ENCODE measurements at places on chromosomes 6 and 20.

DNA sequence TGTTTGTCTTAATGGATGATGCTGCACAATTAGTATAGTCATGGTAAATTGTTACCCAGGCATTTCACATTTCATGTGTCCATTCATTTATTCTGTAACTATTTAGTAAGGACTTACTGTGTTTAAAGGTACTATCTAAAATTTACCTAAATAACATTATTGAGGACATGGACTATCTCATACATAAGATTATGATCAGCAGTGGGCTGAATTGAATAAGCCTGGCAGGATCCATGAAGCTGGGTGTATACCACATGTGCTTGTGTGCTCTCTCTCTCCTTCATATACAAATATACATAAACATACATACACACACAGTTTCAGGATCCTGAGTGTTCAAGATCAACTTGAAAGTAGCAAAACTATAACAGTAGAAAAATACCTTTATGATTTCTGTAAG lies 595.4 kb downstream of the EPM2A start:
- DNase-seq, result no peak

- DNase-seq, result peak; percentile 85
Measured at GRCh38 chr6:47242483-47243386, 67.0 kb downstream of the TNFRSF21 start.

GRCh38 chr6:7727946-7728854 lies 2.3 kb downstream of the BMP6 start:
- peak; percentile 31 for DNase-seq

DNA sequence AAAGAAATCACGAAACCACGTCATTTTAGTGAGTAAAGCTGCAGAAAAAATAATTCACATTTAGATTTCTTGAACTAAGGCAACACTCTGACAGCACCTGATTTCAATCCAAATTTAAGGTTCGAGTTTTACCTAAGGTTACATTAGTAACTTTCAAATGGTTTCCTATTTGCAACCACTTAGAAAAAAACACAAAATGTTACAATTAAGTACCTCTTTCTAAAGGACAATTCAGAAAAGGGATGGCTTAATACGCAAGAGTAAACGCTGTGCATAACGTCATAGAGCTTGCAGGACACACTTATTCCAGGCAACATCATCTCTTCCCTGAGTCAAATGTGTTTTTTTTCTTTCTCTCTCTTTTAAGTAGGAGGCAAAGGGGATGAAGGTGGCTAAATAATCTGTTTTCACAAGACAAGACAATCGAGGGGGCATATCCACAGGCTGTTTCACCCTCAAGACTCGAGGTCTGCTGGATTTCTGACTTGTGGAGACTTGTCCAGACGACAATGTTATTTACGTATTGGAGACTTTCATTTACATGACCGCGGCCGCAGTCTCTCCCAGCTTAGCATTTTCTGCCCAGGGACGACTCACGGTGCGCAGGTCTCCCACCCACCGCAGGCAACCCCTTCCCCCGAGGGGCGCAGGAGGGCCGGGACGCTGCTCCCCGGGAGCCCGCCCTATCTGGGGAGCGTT lies 86.0 kb downstream of the SESN1 start:
- DNase-seq, result no peak

DNA sequence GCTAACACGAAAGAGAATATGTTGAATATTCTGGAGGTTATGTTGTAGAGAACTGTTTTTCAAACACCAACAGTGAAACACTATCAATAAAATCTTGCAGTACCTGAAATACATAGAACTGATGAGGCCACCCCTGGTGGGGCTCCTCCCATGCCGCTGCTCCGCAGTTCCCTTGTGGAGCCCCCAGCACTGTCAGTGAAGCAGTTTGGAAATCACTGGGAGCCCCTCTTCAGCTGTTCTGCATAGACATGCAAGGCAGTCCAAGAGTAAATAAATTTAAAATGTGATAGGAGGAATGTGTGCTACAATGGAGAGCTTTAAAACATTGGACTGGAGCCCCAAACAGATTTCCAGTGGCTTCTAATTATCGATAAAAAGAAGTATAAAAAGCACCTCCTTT lies 189.4 kb downstream of the FNDC1 start:
- DNase-seq, result no peak

- no peak for DNase-seq
Measured at GRCh38 chr20:58308290-58308679, 1.2 kb upstream of the RAB22A start.

DNA sequence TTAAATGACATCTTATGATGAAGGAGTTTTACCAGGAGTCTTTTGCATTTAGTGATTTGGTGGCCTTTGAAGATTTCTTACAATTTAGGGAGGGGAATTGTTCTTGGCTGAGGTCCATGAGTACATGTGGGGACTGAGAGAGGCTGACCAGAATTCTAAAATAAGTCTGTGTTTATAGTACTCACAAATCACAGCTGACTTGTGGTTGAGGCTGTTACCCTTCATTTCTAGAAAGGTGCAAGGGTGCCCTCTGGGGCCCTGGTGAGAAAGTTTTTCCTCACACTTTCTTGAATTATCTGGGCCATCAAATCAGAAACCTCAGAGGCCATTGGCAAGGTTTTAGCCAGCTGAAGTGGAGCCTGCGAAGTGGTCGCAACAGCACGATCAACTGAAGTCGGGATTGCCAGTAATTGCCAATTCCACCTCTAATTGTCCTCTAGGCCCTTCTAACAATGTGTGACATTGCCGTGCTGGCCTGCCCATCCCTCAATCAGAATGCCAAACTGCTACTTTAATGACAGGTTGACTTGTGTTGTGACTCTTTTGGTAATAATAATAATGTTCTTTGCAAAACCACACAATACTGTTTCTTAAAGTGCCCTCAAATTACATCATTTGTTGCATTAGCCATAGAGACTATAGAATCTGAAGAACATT lies 221.6 kb downstream of the OGFRL1 start:
- DNase-seq, result peak; percentile 40

GRCh38 chr6:150145830-150146229 lies 3.0 kb downstream of the PPP1R14C start:
- DNase-seq, result no peak

GRCh38 chr6:35487658-35488516 lies 9.0 kb downstream of the TEAD3 start:
- no peak for DNase-seq

DNA sequence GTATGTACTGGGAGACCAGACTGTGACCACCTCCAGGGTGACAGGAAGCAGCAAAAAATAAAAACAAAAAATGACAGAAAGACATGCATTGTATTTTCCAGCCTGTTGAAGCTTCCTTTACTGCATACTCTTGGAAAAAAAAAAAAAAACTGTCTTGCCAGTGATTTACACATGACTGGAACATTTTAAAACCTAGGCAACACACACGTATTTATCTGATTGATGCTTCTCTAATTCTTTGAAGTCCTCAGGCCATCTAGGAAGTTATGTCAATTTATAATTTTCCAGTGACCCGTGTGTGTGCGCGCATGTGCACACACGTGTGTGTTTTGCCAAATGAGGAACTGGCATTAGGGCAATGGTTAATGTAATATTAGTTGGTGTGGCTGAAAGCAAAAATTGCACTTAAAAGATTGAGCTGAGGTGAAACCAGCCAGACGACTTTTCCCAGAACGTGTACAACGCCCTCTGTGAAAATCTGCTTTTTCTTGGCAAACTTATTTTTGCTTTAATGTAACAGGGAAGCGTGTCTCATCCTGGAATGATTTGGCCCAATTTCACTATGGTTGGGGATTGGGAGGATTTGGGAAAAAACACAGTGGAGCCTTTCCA lies 315.2 kb downstream of the TFAP2A start:
- DNase-seq, result no peak

GRCh38 chr6:83369692-83370091 lies 61.2 kb downstream of the ME1 start:
- no peak for DNase-seq

DNA sequence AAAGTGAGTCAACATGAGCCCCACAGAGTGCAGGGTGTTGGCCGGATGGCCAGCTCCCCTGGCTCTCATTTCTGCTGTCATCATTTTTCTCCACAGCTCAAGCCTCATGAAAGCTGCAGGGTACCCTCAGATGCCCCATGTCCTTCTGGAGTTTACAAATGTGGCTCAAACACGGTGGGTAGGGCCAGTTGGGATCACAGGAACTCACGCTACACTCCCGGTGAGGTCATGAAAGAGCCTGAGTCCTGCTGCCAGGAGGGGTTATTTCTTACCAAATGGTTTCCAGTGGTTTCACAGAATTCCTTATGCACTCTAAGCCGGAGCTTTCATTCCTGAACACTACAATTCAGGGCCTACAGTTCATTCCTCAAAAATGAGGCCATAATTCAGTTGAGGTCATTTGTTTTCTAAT lies 78.7 kb downstream of the TMEM170B start:
- DNase-seq, result peak; percentile 23

DNA sequence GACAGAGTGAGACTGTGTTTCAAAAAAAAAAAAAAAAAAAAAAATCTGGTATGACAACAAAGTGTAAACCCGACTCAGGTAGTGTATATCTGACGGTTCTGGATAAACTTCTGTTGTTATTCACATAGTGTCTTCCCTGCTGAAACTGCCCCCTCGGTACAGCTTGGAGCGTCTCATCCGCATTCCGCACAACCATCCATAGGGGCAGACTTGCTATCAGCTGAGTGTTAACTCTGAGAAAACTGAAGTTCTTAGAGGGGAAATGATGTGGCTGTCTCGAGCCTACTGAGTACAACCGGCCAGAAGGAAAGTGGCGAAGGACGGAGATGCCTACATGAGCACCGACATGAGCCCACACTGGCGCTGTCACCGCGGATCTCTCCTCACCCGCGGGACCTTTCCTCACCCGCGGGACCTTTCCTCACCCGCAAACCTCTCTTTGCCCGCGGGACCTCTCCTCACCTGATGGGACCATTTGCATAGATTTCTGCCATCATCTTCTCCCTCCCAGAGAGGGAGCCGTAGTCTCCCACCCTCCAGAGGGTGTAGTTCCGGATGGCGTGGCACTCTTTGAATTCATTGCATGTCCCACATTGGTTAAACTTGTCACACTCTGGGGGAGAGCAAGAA lies 9.8 kb downstream of the CTSZ start:
- DNase-seq, result peak; percentile 7

DNA sequence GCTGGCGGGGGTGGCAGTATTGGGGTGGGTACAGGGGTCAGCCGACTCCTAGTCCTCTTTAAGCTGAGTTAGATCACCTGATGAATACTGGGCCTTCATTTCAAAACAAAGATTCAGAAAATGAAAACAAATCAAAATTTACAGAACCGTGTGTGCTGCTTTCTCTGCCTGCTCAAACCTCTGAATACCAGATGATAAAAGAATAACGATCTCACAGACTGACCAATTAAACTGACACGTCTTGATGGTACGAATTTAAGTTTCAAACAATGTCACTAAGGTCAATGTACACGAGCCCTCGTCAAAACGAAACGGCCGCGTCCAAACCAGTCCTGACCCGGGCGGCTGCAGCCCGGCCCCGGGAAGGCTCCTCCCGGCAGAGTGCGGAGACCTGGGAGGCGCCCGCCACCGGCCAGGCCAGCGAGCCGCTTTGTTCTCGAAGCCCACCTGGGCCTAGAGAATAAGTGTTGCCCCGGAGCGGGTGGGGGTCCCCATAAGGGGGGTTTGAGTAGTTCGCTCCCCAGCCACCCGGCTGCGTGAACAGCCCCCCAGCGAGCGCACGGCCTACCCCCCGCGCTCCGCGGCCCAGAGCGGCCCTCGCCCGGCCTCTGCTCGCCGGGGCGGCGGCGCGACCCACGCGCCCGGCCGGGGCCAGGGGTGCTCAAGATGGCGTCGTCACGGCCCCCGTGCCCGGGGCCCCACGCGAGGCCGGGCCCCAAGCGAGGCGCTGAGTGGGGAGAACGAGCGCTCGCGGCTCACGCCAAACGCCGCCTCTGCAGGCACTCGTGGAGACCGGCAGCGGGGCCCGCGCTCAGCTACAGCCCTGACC lies 728 bp downstream of the PSMA7 start:
- no peak for DNase-seq

DNA sequence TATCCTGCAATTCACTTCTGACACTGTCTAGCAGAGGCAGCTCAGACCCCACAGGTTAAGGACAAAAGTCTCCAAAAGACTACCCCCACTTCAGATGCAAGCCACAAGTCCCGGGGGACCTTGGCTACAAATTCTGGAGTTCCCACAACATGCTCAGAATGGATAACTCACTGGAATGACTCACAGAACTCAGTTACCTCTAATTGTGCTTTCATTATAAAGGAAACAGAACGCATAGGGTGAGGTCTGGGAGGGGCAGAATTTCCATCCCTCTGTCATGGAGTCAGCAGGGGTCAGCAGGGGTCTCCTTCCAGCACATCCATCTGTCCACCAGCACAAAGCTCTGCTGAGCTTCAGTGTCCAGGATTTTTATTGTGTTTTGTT lies 184.2 kb downstream of the CDH4 start:
- DNase-seq, result no peak

- no peak for DNase-seq
Measured at GRCh38 chr20:15195378-15195777, 858.0 kb upstream of the FLRT3 start.

GRCh38 chr6:88705601-88706000 lies 257.8 kb downstream of the RNGTT start:
- no peak for DNase-seq

GRCh38 chr6:134447883-134448387 lies 130.0 kb upstream of the SGK1 start:
- DNase-seq, result no peak

DNA sequence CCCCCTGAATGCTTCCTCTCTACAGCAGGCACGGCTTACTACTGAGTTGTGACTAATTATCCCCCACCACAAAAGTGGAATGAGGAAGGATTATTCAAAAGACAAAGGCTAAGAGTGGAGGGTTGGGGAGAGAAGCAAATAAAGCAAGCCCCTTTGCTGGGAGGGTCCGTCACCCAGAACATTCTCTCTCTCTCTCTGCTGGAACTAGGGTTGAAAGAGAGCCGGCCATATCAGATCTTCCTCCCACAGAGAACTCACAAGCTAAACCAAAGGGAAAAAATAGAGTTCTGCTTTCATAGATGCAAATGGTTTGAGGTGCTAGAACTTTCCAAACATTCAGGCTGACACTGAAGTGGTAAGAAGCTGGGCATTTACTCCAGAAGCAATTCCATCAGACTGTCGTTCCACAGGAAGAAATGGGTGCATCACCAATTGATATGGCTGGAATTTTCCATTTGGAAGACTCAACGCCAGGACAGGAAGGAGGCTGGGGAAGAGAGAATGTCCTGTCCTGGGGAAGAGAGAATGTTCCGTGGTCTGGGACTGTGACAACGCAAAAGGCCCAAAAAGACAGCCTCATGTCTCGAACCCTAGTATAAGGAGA lies 7.9 kb downstream of the ZMYND8 start:
- DNase-seq, result no peak

DNA sequence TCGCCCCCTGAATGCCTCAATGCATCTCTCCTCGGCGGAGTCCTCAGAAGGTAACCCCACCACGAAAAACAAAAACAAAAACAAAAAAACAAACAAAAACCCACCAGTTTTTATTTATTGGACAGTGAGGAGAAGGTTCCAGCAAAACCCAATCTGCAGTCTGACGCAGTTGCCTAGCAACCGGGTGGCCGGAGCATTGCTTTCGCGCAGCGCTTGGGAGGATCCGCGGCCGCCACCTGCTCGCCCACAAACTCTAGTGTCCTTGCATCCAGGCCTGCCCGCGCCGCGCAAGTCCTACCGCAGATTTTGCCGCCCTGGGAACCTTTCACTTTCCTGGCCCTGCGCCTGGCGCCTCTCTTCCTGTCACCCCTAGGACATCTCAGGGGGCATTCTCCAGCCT lies 17.6 kb downstream of the TFAP2B start:
- DNase-seq, result no peak
